ENCODE measurements at places on chromosomes 6 and 20.

DNA sequence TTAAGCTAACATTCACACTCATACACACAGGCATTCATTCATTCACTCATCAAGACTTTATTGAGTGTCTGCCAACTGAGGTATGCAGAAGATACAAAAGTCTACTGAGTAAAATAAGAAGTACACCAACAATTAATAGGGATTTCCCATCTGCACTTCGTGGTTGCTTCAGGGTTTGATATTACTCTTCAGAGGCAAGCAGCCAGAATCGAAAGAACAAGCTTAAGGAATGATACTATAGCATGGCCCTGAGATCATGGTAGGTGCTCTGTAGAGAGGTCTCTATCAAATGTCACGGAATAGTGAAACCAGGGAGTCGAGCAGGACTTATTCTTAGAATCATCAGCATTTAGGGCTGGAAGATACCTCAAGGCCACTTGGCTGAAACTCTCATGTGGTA, 135.4 kb downstream of the NRN1 start:
- no peak for DNase-seq

- no peak for DNase-seq
These were observed 4.1 kb downstream of the CCND3 start for GRCh38 chr6:41937472-41937860.

- peak; percentile 19 for DNase-seq
These were observed 172.1 kb upstream of the GGTLC1 start for GRCh38 chr20:24160563-24161281.

DNA sequence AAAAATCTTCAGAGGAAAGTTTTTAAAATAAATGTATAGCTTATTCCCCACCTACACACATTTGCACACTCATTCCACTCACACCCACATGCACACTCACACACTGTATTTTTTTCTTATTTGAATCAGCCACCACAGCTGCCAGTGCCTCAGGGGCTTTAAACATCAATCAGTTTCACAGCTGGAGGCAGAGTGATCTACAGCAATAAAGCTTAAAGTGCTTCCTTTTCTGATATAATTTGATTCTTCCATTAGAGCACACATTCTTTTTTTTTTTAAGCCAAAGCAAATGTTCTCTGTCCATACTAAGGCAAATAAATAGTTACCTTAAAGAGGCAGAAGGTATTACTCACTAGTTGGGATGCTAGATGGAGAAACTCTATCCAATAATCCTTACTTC, 498.8 kb upstream of the POU3F2 start:
- DNase-seq: no peak

GRCh38 chr6:150427037-150427602, 58.3 kb downstream of the IYD start:
- no peak for DNase-seq

GRCh38 chr6:6270948-6271535, 49.4 kb downstream of the F13A1 start:
- no peak for DNase-seq

DNA sequence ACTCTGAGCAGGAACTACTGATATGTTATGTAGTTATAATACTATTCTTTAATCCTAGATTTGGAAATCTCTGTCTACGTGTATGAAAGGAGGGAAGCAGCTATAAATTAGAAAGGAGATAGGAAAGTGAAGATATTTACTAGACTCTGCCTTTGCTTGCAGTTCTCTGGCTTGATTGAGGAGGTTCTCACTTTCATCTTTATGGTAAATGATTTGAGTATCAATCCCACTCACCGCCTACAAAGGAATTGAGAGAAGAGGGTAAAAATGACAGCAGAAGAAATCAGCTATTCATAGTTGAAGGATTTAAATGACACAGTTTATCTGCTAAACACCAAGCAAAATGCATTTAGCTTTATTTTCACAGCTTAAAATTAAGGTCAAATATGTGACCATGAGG, 67.3 kb downstream of the FAM229B start:
- no peak for DNase-seq

DNA sequence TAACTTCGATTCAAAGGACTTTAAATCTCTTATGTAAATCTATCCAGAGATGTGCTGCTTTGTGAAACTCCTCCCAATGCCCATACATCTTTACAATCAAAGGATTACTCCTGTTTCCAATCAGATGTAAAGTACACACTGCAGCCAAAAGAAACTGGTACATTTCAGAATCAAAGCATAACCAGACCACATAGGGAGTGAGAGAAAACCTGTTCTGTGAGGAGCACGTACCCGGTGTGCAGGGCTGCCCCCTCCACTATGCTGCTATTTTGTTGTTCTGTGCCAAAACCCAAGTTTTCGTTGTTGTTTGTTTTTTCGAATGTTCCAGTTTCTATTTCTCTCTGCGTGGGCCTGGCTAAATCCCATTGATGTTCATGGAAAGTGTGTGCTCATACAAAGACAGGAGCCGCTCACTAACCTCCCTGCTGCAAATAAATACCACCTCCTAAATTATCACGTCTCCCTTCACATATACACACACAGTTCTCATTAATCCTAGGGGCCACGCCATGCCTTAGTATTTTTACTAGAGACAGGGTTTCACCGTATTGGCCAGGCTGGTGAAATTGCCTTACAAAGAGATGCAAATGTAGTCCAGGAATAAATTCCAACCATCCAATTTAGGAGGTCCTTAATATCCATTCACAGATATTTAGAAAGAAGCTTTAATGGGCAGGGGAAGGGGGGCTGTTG, 52.9 kb downstream of the ATP9A start:
- DNase-seq: no peak

GRCh38 chr20:40689943-40690835, 1.2 kb upstream of the MAFB start:
- DNase-seq: peak; percentile 8
